ENCODE measurements at places on chromosomes 7 and 10.

DNA sequence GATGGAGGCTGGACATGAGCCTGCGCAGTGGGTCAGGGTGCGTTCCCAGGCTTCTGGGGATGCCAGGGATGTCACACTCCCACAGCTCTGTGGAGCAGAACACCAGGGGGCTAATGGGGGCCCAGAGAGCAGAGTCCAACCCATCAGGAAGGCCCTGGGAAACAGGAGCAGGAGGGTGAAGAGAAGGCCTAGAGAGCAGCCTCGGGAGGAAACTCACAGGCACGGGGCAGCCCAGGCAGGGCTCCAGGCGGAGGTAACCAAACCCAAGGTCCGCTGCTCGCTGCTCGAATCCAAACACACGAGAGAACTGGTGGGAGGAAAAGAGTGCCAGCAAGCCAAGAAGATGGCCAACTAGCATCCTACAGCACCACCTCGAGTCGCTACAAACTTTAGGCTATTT lies 130.7 kb upstream of the LANCL2 start:
- no peak for DNase-seq

GRCh38 chr10:86079088-86079487 lies 287.5 kb downstream of the GRID1 start:
- DNase-seq = no peak

DNA sequence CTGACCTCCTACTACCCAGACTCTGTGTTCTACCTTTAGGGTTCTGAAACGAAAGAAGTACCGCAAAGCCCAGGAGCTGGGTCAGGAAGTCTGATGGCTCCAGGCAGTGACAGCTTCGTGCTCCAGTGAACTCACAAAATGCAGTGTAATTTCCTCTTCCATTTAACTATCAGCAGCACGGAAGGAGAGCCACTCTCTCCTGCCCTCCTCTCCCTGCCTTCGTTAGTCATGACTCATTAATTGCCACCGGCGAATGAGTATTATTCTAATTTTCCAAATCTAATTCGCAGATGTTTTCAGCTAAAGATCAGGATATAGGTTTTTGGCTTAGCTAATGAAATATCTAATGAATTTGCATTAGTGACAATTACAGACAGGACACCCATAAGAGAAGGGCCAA lies 1262.0 kb downstream of the TYW1 start:
- DNase-seq = no peak

- no peak for DNase-seq
Observed at GRCh38 chr7:42494736-42495135, 257.7 kb upstream of the GLI3 start.

GRCh38 chr10:113035732-113036312 lies 85.8 kb downstream of the TCF7L2 start:
- DNase-seq = no peak

- no peak for DNase-seq
Observed at GRCh38 chr7:151095123-151095797, 9.0 kb downstream of the AGAP3 start.

DNA sequence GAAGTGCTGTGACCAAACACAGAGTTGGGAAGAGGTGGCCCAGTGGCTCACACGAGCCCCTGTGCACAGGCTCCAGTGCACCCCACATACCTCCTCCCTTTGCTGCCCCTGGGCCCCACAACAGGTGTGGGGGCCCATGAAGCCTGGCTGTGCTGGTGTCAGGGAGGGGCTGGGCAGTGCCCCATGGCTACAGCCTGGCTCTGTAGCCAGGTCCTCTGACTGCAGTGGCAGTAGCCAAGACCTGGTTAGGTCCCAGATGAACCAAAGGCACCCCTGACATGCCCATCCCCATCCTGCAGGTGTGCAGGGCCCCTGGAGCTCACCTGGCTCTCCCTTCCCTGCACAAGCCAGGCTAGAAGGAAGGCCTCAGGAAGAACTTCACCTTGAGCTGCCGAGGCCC lies 176.3 kb downstream of the GRID1 start:
- no peak for DNase-seq

- no peak for DNase-seq
Observed at GRCh38 chr7:21430575-21430954, 2.7 kb downstream of the SP4 start.

DNA sequence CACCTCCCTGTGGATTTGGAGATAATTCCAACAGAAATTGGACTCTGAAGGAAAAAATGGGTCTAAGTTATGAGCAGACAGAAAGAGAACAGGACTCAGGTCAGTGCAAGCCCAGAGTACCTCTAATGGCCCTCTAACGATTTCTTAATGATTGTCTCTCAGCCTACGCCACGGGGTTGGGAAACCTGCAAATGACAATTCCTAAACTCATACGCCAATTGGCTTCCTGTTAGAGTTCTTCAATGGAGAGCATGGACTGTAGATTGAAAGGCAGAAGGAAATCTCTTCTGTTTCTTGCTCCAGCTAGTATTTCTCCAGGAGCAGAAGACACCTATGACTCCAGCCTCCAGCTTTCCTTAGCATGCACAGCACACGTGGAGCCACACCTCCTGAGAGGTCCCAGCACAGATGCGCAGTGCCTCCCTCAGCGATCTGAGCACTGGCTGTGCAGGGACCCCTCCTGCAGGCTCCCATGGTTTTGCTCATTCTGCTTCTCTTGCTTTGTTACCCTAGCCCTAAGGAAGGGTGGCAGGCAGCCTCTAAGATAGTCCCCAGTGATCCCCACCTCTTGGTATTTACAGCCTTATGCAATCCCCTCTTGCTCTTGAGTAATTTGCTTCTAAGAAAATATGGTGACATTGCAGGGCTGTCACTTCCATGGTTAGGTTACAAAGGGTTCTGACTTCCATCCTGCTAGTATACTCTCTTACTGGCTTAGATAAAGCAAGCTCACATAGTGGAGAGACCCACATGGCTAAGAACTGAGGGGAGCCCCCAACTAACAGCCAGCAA lies 30.1 kb downstream of the DENND11 start:
- no peak for DNase-seq

DNA sequence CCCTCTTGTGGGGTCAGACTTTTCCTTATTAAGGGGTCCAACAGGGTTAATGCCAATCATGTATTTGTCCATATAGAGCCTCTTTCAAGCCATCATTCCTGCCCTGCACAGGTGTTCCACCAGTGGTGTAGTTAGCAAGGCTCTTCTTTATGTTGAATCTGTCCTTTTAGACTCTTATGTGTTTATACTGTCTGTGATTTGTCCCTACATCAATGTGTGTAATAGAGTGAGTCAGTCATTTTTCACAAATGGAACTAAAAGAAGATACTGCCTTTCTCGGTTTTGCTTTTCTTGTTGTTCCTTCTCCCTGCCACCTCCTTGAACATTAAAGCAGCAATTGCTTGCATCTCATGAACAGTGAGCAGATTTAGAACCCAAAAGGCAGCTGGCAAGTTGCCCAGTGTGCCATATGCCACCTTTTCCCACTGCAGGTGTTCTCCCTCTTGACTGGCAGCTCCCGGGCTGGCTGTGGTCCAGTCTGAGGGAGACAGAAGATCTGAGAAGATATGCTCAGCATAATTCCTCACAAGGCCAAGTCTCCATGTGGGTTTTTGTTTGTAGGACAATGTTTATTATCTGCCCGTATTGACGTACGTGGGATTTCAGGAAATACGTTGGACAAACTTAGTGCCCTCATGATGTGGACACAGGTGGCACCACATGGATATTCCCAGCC lies 154.1 kb downstream of the LHFPL3 start:
- DNase-seq = no peak

DNA sequence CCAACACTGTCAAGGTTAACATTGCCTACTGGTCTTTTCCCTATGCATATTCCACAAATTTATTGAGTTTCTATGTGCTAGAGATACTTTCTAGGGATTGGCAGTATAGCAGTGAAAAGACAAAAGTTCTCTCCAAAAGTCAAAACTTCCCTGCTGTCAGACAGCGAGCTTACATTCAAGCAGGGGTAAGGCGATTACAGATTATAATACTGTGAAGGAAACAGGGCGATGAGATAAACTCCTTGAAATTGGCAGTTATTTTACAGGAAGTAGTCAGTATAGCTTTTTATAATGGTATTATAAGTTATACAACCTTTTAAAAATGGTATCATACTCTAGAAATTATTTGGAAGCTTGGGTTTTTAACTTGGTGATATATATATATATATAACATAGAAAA lies 9.9 kb downstream of the VPS50 start:
- DNase-seq = no peak

DNA sequence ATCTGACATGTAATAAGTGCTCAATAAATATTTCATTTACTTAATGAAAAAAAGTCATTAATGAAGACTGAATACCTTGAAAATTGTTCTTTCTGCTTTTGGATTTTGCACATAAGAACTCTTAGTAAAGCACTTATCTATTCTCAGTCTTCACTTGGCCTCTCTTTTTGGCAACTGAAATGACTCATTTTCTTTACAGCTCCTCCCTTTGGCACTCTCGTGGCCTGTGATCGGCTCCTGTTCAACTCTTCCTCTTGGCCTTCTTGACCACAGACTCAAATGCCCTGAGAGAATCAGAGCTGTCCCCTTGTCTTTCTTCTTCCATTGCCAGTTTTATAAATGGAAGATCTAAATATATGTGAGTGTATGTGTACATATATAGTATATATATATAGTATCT lies 54.2 kb downstream of the FOXP2 start:
- DNase-seq = no peak

DNA sequence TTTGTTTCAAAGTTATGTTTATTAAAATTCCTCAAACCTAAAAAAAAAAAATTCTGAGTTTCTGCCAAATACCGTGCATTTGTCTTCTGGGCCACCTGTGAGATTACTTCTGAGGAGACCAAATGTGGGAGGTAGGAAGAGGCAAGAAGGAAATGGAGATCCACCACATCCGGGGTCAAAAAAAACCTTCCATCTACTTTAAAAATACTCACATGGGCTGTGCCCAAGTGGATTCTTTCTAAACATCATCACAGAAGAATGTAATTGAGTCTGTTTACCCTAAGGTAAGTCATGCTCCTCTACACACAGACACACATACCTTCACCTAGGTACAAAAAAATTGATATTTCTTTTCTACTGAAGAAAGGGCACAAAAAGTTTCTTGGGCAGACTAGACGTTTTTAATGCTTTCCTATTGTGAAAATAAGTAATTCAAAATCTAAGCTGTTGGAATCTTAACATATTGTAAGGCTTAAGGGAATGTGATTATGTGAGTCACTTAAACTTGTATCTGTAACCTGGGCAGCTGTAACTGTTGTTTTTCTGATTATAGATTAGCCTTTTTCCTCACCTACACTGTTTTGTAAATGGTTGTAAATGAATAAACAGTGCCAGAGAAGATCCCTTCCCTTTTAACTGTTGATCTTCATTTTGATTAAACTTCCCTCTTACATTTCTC lies 19.1 kb upstream of the SPOCK2 start:
- no peak for DNase-seq

DNA sequence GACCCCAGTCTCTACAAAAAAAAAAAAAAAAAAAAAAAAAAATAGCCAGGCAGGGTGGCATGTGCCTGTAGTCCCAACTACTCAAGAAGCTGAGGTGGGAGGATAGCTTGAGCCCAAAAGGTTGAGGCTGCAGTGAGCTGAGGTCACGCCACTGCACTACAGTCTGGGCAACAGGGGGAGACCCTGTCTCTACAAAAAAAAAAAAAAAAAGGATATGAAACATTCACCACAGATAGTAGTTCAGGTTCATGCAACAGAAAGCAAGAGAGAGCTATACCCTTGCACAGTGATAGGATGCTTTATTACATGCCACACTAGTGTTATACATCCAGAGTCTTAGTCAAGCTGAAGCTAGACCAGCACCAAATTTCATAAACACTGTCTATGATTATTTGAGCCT lies 148.4 kb upstream of the KAT6B start:
- DNase-seq = no peak

- no peak for DNase-seq
Observed at GRCh38 chr10:20988357-20988983, 91.4 kb upstream of the NEBL start.

DNA sequence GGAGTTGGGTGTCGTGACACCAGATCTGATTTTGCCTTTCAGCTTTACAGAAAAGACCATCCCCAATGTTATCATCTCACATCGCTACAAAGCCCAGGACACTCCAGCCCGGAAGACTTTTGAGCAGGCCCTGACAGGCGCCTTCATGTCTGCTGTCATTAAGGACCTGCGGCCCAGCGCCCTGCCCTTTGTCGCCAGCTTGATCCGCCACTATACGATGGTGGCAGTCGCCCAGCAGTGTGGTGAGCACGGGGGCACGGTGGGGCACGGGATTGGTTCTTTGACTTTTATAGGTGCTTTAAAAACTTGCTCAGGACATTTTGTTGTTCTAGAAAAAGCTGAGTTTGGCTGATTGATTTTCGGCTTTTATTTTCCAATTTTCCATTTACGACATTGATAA lies 48.8 kb downstream of the TRRAP start:
- DNase-seq = no peak

DNA sequence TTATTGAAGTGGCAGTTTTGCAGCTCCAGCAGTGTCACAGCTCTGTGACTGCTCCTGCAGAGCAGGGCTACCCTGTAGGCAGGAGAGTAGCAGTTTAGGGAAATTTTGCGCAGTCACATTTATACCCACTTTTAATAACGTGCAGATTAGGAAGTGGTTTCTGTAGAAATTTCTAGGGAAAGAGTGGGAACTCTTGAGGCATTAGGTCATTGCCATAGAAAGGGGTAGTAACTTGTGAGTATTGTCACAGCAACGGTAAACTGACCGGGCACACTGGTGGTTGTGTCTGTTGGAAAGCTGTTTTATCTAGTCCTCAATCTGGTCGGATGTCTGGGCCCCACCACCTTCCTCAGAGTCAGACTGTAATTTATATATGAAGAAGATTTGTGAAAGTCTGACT lies 51.9 kb downstream of the CDC14C start:
- DNase-seq = no peak

- DNase-seq = no peak
Observed at GRCh38 chr10:59337201-59337652, 25.1 kb downstream of the FAM13C start.

GRCh38 chr10:31381766-31382316 lies 62.8 kb downstream of the ZEB1 start:
- DNase-seq = no peak

DNA sequence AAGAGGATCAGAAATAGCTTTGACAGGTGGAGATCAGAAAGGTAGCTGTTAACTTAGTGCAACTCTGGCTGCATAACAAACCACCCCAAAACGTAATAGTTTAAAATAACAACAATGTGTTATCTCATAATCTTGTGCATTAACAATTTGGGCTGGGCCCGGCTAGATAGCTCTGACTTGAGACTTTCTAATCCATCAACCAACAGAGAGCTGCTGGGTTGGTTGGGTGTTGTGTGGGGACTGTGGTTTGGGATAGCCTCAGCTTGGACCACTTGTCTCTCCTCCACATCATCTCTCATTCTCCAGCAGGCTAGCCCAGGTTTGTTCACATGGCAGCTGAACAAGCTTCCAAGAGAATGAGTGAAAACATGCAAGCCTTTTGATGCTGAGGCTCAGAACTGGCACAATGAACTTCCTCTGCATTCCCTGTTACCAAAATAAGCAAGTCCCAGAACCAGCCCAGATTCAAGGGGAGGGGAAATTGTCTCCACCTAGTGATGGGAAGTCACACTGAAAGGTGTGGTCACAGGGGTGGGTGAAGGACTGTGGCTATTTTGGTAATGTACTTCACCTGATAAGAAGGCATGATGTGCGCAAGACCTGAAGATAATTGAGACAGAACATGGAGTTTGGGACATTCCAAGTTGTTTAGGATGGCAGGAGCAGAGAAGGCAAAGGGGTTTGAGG lies 20.4 kb upstream of the ASAH2 start:
- no peak for DNase-seq

GRCh38 chr10:8058274-8059111 lies 4.0 kb downstream of the GATA3 start:
- no peak for DNase-seq

- no peak for DNase-seq
Observed at GRCh38 chr10:51615764-51616298, 83.6 kb downstream of the CSTF2T start.

GRCh38 chr10:117442944-117443685 lies 67.9 kb upstream of the PDZD8 start:
- DNase-seq = no peak

Measured in cortex of kidney (tissue), 1 donor.